Activated naive CD4-positive, alpha-beta T cell treated with anti-CD3 and anti-CD28 coated beads, Interleukin-2, amount 10 ng/mL, durations not matched to agents 7 days and 5 days (primary cell): ENCODE measurements at places on chromosomes 2 and 18.
A peak's percentile ranks its signal among the peaks of the same experiment; 100 is the strongest.

- DNase-seq, result peak; percentile 60
- H3K27me3 ChIP-seq, result peaks cover 15% of the 10 kb centered on the region
- peaks cover 65% of the 10 kb centered on the region for H3K4me1 ChIP-seq
- peak overlapping the region; percentile 99 for H3K27ac ChIP-seq
Observed at GRCh38 chr2:225040856-225041206, 1.4 kb downstream of the DOCK10 start.

DNA sequence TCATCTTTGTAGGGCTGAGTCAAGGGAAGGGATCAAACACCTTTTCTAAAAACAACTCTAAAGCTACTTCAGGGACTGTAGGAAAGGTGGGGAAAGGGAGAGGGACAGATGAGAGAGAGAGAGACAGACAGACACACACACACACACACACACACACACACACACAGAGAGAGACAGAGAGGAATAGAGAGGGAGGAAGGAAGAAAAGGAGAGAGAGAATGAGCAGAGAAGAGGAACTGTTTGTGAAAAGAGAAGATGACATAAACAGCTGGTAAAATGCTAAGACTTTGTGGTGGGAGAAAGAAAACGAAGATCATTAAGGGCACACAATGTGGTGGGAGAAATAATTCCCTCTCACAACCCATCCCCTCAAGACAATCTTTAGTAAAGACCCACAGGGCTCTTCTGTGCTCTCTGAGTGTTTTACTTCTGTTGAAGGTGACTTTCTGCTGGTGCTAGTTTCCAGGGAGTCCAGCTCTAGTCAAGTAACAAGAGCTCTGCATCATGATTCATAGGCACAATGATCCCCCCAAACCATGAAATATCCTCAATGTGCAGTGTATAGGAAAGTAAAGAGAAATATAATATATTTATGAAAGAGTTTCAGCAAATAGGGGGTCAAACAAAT, 77.2 kb upstream of the STK17B start:
- no peak overlapping the region for H3K4me3 ChIP-seq
- peaks cover 7% of the 10 kb centered on the region for H3K36me3 ChIP-seq
- H3K27ac ChIP-seq, result no peak overlapping the region
- no peaks in the 10 kb centered on the region for H3K27me3 ChIP-seq
- peaks cover 77% of the 10 kb centered on the region for H3K4me1 ChIP-seq
- no peak for DNase-seq

GRCh38 chr2:202871300-202872141, at the start of gene ICA1L:
TSS of gene ICA1L (minus strand) at chr2:202871766. CDS start at chr2:202829009, 42,757 bp downstream.
- peaks cover 14% of the 10 kb centered on the region for H3K4me1 ChIP-seq
- peak within 1 kb of the TSS; percentile 82 for H3K27ac ChIP-seq
- peaks cover 3% of the 10 kb centered on the region for H3K27me3 ChIP-seq
- H3K4me3 ChIP-seq, result peak within 1 kb of the TSS; percentile 86

DNA sequence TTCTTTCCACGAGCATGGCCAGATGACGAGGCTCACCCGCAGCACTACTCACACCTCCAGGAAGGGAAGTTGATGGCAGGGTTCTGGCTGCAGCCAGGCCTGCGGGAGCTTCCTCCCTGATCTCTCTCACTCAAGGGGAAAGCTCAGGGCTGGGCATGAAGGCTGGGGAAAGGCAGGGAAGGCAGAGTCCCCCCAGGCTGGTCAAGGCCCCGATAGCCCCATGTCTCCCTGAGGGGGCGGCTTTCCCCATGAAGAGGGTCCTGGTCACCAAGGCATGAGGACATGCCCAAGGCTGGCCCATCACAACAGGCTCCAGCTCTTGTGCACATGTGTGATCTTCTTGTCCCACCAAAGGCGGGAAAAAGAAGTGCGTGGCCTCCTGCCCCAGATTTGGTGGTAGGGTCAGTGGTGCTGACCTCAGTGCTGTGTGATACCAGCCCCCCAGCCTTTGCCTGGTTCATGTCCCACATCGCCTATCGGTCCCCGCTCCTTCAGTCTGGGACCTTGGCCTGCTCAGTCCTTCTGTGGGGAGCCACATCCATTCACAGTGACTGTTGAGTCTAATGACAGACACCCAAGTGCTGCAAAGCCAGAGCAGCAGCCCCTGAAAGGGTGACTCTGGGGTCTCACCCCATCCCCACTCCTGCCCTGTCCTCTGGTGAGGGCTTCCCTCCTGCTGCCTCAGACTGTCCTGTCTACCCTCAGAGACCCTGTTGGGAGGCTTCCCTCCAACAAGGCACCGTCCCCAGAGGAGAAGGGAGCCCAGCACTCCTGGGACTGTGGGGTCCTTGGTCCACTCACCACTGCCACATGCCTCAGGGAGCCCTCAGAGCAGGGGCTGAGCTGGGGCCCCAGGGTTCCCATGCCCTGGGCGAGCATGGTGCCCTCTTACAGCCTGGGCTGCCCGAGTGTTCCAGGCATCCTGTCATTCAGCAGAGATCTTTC, 49.8 kb upstream of the ALPP start:
- H3K27ac ChIP-seq, result no peak overlapping the region
- peaks cover 5% of the 10 kb centered on the region for H3K4me1 ChIP-seq
- DNase-seq, result peak; percentile 14
- no peak overlapping the region for H3K4me3 ChIP-seq

DNA sequence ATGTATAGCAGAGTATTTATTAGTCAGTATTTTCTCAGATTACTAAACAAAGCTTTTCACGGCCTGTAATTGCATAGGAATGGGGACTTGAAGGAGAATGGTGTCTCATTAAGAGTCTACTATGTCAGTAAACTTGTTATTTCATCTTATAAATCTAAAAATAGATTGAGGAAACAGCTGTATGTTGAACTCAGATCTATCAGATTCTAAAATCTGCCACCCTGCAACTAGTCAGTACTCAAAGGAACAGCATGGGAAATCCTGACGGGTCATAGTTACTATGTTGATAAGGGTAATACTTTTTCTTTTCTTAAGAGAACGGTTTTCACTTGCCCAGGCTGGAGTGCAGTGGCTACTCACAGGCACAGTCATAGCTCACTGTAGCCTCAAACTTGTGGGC, 70.2 kb upstream of the EMILIN2 start:
- no peak overlapping the region for H3K27ac ChIP-seq
- H3K36me3 ChIP-seq, result peaks cover 65% of the 10 kb centered on the region
- DNase-seq, result no peak
- H3K4me1 ChIP-seq, result no peaks in the 10 kb centered on the region
- H3K27me3 ChIP-seq, result no peaks in the 10 kb centered on the region

GRCh38 chr2:101771227-101771902, 73.9 kb downstream of the MAP4K4 start:
- no peak overlapping the region for H3K4me3 ChIP-seq
- peaks cover 6% of the 10 kb centered on the region for H3K36me3 ChIP-seq
- H3K27ac ChIP-seq, result no peak overlapping the region
- H3K27me3 ChIP-seq, result no peaks in the 10 kb centered on the region
- no peak for DNase-seq

- no peak for DNase-seq
- H3K4me3 ChIP-seq, result no peak overlapping the region
- no peak overlapping the region for H3K27ac ChIP-seq
Observed at GRCh38 chr2:17615728-17616351, 75.3 kb downstream of the VSNL1 start.

- peak; percentile 87 for DNase-seq
- peaks cover 3% of the 10 kb centered on the region for H3K36me3 ChIP-seq
- peak overlapping the region; percentile 96 for H3K27ac ChIP-seq
- H3K4me3 ChIP-seq, result peak overlapping the region; percentile 79
- H3K4me1 ChIP-seq, result peaks cover 38% of the 10 kb centered on the region
- peaks cover 23% of the 10 kb centered on the region for H3K27me3 ChIP-seq
Observed at GRCh38 chr2:393711-394696, 106.1 kb upstream of the ALKAL2 start.

DNA sequence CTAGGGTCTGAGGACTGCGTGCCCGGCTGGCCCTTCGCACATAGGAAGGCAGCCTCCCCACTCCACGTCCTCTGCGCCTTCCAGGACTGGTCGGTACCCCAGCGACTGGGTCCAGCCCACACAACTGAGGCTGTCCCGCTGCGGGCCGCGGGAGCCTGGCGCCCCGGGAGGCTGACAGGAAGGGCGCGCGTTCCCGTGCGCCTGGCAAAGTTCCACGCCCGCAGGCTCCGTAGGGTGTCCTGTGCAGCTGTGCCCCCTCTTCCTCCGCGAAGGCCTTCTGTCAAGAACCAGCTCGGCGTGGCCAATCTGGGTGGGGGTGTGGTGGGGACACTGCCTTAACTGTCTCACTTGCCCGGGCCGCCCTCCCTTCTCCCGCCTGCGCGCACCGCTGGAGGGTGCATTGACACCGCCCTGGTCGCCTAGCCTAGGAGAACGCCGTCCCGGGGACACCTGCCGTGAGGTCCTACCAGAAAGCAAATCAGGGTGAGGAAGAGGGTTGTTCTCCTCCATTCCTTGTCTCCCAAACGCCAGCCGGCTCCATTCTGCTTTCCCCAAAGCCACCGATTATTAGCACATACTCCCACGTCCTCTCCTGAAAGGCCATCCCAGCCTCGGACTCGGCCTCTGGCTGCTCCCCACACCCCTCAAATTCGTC, 618 bp upstream of the LYPD1 start:
- no peaks in the 10 kb centered on the region for H3K4me1 ChIP-seq
- H3K4me3 ChIP-seq, result peak overlapping the region; percentile 31
- no peaks in the 10 kb centered on the region for H3K36me3 ChIP-seq
- H3K27me3 ChIP-seq, result peaks cover 43% of the 10 kb centered on the region
- peak overlapping the region; percentile 60 for H3K27ac ChIP-seq

DNA sequence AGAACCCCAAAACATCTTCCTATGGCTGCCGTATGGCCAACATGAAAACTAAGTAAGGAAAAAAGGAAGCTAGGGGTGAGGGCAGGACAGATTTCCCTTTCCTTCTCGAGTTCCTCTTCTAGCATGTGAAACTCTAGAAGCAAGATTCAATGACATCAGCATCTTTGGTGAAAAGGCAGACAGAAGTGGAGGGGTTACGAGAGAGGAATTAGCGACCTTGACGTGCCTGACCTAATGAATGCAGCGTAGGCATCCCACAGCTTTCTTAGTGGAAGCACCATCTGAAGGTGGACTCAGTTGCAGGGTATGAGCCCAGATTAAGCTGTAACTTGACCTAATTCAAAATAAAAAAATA, 47.9 kb upstream of the PELI1 start:
- no peak overlapping the region for H3K4me3 ChIP-seq
- no peak overlapping the region for H3K27ac ChIP-seq
- no peaks in the 10 kb centered on the region for H3K36me3 ChIP-seq

GRCh38 chr2:12493031-12493513, 223.7 kb upstream of the TRIB2 start:
- H3K36me3 ChIP-seq, result peaks cover 30% of the 10 kb centered on the region
- H3K27ac ChIP-seq, result peak overlapping the region; percentile 85
- peaks cover 74% of the 10 kb centered on the region for H3K4me1 ChIP-seq
- no peak overlapping the region for H3K4me3 ChIP-seq

DNA sequence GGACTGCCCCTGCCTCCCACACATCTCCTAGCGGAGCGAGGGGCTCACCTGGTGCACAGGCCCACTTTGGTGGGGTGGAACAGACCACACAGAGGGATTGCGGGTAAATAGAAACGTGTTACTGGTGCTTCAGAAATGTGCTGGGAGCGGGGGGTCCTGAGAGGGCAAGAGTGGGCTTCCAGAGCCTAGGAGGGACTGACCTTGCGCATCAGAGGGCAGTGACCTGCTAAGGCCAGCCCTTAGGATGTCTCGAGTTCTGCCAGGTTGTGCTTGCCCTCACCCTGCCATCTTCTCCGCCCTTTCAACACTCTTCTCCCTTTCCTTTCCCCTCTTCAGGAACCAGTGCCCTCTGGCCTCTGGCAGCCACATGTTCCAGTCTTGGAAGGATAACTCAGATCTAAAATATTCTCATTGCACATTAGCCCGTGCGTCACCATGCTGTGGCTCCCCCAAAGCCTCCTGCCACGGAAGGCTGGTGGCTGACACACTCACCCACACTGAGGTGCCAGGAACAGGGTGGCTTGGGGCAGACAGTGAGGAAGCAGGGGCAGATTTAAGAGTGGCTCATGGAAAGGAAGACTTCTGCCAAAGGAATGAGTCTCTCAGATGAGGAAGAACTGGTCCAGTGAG, 89.6 kb downstream of the MCFD2 start:
- H3K36me3 ChIP-seq, result no peaks in the 10 kb centered on the region
- peaks cover 35% of the 10 kb centered on the region for H3K27me3 ChIP-seq
- no peak for DNase-seq
- no peak overlapping the region for H3K27ac ChIP-seq

DNA sequence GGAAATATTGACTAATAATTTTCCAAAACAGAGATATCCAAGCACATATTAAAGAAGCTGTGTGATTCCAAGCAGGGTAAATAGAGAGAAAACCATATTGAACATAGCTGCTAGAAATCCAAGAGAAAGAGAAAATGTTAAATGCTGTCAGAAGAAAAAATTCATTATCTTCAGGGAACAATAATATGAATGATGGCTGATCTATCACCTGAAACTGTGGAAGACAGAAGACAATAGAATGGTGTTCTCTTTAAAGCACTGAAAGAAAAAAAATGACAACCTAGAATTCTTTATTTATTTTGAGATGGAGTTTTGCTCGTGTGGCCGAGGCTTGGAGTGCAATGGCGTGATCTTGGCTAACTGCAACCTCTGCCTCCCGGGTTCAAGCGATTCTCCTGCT, 17.3 kb downstream of the PPP1CB start:
- peaks cover 19% of the 10 kb centered on the region for H3K36me3 ChIP-seq
- no peaks in the 10 kb centered on the region for H3K27me3 ChIP-seq
- no peak overlapping the region for H3K27ac ChIP-seq
- no peak for DNase-seq
- no peak overlapping the region for H3K4me3 ChIP-seq

- peaks cover 15% of the 10 kb centered on the region for H3K4me1 ChIP-seq
- H3K36me3 ChIP-seq, result no peaks in the 10 kb centered on the region
- no peak for DNase-seq
- H3K27me3 ChIP-seq, result no peaks in the 10 kb centered on the region
- H3K27ac ChIP-seq, result no peak overlapping the region
Observed at GRCh38 chr2:3611589-3611988, 16.7 kb downstream of the COLEC11 start.

GRCh38 chr2:52862801-52863200, 904.8 kb upstream of the CHAC2 start:
- no peaks in the 10 kb centered on the region for H3K36me3 ChIP-seq
- H3K27ac ChIP-seq, result no peak overlapping the region
- H3K27me3 ChIP-seq, result no peaks in the 10 kb centered on the region
- H3K4me1 ChIP-seq, result no peaks in the 10 kb centered on the region
- no peak for DNase-seq

DNA sequence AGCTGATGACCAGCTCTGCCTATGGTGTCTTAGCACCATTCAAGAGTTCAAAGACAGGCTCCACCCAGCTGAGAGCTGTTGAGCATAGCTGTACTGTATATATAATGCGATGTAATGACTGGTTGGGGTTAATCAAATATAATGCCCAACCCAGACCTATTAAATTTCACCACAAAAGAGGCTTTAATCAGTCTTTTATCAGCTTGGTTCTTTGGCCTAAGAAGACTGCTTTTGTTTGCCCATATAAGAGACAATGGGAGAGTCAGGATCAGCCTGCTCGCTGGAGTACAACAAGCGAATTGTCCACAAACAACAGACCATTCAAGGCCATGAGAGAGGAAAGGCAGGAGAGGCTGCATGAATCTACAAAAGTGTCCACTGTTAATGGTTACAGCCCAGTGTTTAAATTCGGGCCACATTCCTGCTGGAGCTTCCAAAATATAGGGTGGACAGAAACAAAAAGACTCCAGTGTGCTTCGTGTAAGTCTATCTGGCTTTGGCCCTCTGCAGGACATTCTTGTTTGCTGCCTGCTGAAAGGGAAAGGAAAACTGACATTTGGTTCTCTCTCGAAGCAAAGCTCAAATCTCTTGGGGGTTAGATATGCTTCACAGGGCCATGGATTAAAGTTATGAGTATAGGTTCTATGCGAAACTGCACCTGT, 299.0 kb upstream of the FBXO11 start:
- no peak overlapping the region for H3K27ac ChIP-seq
- H3K27me3 ChIP-seq, result no peaks in the 10 kb centered on the region
- peaks cover 6% of the 10 kb centered on the region for H3K4me1 ChIP-seq
- H3K36me3 ChIP-seq, result no peaks in the 10 kb centered on the region
